ENCODE measurements at places on chromosomes 3 and 15.

- no peak for DNase-seq
Observed at GRCh38 chr3:129650256-129650872, 43.9 kb upstream of the PLXND1 start.

GRCh38 chr3:161082063-161082462 is 23.1 kb downstream of the B3GALNT1 start:
- DNase-seq = no peak

- DNase-seq = no peak
Observed at GRCh38 chr15:68369931-68370767, 61.8 kb downstream of the ITGA11 start.

DNA sequence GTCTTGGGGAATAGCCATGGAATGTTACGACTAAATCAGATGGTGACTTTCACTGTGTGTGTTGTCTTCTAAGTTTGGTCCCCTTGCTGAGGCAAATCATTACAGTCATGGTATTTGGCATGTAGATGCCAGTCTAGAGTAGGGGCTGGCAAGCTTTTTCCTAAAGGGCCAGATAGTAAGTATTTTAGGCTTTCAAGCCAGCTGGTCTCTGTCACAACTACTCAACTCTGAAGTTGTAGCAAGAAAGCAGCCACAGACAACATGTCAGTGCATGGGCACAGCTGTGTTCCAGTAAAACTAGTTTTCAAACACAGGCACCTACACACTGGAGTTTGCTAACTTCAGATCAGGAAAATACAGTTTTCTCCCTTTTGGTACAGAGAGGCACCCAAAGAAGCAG is 39.3 kb downstream of the CCR3 start:
- no peak for DNase-seq

DNA sequence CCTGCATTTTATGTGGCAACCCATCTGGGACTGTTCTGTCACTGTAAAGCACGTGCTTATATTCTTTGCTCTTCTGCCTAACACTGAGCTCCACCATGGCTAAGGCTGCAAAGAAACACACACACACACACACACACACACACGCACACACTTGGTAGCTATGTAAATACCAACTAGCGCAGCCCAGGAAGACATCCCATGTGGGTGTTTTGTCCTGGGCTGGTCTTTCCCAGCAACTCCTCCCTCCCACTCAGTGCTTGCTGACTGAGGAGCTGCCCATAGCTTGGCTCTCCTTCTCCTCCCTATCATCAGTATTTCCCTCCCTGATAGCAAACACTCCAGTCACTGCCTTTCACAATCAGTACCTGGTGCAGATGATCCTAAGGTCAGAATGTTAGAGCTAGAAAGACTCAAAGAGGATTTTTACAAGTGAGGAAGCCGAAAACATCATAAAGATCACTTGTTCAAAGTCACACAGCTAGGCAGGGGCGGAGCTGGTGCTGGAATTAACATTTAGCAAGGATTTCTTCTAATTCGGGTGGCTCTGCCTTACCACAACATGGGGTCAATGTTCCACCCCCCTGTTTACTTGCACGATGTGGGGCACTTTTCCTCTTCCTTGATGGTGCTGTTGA is 377.1 kb upstream of the TBL1XR1 start:
- no peak for DNase-seq

GRCh38 chr3:8931342-8931741 is 31.9 kb downstream of the RAD18 start:
- DNase-seq = no peak

GRCh38 chr15:76340803-76341365 is 4.3 kb downstream of the ISL2 start:
- DNase-seq = peak; percentile 26

- no peak for DNase-seq
Observed at GRCh38 chr15:89858661-89859458, 34.9 kb downstream of the AP3S2 start.

GRCh38 chr3:116020989-116021388 is 397.7 kb downstream of the GAP43 start:
- no peak for DNase-seq

- DNase-seq = no peak
Observed at GRCh38 chr15:26129852-26130251, 266.7 kb upstream of the ATP10A start.

- no peak for DNase-seq
Observed at GRCh38 chr3:158166223-158166622, 56.3 kb downstream of the RSRC1 start.

DNA sequence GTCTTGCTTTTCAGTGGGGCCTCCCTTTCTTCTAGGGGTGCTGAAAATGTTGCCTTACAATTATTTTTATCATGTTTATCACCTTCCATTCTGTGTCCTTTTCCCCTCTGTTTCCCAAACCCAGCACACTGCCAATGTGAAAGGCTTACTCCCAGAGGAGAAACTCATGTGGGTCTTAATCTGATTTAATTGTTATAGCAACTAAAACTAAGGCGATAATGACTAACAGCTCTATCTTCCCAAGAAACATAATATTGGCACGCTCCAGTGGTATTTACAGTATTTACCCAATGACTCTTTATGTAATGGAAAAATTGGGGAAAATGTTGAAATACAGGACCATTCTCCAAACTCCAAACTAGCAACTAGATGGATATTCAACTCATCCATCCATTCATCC is 58.4 kb downstream of the MESD start:
- no peak for DNase-seq

- no peak for DNase-seq
Observed at GRCh38 chr3:123610331-123610730, 25.5 kb upstream of the HACD2 start.

DNA sequence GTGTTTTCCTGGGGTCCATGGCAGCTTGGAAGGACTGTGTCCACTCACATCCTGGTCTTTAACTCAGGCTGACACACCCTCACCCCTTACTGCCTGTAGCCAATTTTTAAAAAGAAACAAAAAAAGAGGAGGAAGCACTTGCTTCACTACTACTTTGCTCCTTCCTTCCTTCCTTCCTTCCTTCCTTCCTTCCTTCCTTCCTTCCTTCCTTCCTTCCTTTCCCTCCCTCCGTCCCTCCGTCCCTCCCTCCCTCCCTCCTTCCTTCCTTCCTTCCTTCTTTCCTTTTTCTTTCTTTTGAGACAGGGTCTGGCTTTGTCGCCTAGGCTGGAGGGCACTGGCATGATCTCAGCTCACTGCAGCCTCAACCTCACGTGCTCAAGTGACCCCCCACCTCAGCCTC is 25.5 kb upstream of the AKAP13 start:
- no peak for DNase-seq

DNA sequence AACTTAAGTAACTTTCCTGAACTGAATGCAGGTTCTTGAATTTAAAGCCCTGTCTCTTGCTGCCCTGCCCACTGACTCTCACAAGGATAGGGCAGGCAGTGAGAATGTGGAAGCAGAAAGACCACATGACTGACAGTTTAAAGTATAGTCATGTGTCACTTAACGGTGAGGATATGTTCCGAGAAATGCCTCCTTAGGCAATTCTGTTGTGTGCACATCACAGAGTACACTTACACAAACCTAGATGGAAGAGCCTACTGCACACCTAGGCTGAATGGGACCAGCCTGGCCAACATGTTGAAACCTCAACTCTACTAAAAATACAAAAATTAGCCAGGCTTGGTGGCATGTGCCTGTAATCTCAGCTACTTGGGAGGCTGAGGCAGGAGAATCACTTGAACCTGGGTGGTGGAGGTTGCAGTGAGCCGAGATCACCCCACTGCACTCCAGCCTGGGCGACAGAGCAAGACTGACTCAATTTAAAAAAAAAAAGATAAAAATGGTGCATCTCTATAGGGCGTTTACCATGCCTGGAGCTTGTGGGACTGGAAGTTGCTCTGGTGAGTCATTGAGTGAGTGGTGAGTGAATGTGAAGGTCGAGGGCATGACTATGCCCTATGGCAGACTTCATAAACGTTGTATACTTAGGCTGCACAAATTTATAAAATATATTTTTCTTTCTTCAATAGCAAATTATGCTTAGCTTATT is 18.9 kb upstream of the COPG1 start:
- no peak for DNase-seq

- no peak for DNase-seq
Observed at GRCh38 chr3:153350420-153350819, 188.4 kb downstream of the RAP2B start.

DNA sequence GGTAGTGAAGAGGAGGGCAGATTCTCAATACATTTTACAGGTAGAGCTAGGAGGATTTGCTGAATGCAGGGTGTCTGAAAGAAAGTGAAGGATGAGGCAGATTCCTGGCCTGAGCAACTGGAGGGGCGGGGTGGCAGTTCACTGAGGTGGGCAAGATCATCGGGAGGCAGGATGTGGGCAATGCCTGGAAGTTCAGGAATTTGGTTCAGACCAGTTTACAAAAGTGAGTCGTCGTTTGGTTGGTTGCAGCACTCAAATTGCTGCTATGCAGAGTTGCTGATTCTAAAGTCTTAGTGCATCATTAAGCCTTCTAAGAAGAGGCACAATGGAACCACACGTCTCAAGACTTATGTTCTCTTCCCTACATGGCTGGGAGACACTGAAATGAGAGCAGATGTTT is 134.0 kb downstream of the MFSD1 start:
- no peak for DNase-seq

GRCh38 chr3:105965384-105965783 is 96.6 kb upstream of the CBLB start:
- DNase-seq = no peak

- no peak for DNase-seq
Observed at GRCh38 chr3:101466465-101467309, 46.3 kb downstream of the SENP7 start.

DNA sequence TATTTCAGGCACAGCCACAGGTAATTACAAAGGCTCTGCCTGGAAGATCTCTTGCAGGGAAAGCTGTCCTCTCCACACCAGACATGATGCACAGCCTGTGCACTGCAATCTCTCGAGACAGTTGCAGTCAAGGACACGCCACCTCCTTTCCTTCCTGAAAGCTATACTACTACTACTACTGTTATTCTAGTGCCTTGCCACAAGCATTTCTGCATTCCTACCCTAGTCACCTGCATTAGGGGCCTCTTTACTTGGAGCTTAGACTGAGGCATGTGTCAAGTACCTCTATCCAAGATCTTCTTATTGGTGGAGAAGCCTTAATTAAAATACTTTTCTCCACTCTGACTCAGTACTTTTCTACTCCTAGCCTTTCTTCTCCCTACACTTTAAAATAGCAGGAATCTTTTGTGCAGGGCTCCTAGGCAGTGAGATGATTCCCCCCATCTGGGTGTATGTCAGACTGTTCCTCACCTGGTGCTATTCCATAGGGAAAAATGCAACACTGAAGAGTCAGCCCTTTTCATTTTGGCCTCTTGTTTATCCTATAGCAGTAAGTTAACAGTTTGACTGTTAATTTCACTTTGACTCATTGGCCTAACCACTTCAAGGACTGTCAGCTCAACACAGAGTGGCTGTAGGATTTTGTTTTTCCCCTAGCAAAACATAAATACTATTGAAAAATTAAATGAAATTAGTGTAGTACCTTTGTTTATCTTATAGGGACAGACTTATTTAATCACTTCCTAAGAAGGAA is 78.9 kb downstream of the ESYT3 start:
- DNase-seq = no peak

DNA sequence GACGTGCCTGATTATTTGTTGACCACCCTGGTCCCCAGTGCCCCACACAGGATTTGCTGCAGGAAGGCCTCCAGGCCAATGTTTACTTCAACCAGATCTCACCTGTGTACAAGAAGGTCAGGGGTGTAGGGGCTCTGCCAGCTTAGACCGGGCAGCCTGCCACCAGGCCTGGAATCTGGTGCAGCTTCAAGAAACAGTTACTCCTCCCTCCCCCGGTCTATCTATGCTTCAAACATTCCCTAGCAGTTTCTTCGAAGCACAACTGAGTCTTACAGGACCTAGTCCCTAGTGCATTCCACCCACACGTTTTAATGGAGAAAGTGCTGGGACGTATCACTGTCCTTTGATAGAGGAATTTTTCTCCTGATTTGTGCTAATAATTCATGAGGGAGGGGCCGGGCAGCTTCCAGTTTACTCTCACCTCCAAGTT is 8.0 kb downstream of the SH3BP5 start:
- no peak for DNase-seq

- DNase-seq = no peak
Observed at GRCh38 chr3:21520106-21520963, 230.7 kb downstream of the ZNF385D start.

DNA sequence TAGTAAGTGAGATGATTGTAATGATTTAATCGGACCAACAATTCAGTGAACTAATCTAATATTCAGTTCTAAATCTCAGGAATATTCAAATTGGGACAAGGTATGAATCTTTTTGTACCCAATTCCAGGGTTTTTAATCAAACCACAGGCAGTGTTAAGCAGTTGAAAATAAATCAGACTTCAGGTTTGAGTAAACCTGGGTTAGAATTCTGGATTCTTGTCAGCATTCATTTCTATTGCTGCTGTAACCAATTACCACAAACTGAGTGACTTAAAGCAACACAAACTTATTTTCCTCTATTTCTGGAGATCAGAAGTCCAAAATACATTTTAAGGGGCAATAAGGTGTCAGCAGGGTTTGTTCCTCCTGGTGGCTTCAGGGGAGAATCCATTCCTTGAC is 208.4 kb upstream of the ZPLD1 start:
- DNase-seq = no peak

DNA sequence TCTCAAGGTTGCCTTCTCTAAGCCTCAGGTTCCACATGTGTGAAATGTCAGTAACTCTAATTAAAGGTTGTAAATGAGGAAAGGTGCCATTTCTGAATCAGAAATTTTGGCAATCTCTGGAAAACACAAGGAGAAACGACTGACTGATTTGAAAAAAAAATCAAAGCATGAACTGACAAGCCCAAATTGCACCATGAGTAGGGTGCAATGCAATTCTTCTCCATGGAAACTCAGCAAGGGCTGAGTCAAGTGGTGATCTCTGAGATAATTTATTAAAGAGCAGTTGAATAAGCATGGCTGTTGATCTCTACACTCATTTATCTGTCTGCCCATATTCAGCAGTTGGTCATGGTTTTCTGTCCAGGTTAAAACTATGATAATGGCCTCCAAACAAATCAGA is 201.6 kb upstream of the CMC1 start:
- DNase-seq = no peak

DNA sequence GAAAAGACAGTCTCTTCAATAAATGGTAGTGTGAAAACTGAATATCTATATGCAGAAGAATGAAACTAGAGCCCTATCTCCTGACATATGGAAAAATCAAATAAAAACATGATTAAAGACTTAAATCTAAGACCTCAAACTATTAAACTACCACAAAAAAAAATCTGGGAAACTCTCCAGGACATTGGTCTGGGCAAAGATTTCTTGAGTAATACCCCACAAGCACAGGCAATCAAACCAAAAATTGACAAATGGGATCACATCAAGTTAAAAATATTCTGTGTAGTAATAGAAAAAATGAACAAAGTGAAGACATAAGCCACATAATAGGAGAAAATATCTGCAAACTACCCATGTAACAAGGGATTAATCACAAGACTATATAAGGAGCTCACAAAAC is 286.4 kb downstream of the TBC1D5 start:
- no peak for DNase-seq

Data from NCI-H1417 treated with DMSO at 0.1 percent for 48 hours (cell line).